RCC 7860 (cell line): ENCODE measurements at places on chromosomes 2 and 18.

DNA sequence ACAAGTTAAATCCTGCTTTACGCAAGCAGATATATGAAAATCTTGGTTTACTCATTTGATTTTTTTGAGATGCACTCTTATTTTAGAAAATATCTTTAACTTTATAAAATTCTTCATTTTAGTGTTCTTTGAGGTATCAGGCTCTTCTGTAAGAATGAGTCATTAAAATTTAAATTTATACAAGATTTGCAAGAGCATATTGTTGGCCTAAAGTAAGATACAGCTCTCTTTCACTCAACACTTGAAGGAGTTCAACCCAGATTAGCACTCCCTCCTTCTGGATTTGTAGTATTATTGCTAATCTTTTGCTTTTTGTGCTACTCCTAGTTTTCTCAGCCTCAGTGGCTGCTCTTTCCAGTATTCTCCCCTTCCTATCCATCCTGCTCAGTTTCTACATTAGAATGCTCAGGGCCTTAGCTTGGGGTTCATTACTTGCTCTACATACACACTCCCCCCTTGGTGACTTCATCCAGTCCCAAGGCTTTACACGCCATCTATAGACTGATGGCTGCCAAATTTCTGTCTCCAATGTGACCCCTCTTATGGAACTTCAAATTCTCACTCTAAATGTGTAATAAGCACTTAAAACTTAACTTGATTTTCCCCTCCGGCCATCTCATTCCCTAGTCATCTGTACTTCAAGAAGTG lies 425.3 kb upstream of the FANCL start:
- DNase-seq: no peak

- DNase-seq: no peak
These were observed 77.9 kb upstream of the FAM124B start for GRCh38 chr2:224479826-224480225.

DNA sequence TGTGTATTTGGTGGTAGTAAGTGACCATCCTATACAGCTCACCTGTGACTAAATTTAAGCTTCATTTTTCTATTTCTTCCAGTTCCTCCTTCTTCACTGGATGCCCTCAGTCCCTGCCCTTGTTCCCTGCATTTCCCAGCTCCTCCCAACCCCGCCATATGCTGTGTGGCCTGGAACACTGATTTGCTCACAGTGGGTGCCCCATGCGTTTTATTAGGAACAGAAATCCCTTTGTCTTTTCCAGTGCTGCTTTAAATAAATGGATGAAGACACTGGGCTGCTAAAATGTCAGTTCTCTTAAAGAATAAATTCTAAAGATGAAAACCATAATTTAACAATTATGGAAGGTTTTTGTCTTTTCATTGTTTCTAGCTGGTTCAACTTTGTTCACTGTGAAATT lies 477.3 kb downstream of the DCDC2C start:
- no peak for DNase-seq

DNA sequence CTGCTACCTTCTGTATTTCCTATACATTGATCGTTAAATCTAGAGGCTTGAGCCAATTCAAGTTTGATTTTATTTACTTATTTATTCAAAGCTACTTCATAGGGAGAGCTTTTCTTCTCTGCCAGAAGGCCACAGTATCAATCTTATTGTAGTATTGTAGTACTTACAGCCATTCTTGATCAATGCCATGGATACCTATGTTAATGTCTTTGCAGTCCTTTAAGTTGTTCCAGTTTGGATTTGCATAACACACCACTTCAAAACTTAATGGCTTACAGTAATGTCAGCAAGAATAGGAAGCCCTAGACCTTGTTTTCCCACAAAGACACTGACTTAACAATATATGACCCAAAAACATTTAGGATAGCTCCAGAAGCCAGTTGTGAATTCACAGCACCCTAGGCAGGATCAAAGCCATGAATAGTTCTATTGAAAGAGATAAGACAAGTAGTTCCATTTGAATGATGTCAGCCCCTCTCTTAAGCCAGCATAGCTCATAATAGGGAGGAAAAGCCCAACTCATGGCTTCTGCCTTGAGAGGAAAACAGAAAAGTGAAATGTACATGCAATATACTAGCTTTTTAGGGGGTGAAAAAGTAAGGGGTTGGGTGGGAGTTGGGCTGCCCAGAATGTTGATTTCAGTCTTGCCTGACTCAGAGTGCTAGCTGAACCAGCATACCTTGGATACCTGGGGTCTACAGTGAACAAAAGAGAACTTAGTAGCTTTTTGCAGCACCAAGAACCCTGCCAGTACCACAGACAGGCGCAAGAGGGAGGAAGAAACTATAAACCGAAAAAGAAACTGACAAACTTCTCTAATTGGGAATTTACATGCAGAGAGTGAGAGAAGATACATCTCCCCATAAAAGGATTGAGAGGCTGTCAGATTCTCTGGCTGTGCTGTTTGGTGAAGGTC lies 101.4 kb downstream of the CAMKMT start:
- DNase-seq: no peak

DNA sequence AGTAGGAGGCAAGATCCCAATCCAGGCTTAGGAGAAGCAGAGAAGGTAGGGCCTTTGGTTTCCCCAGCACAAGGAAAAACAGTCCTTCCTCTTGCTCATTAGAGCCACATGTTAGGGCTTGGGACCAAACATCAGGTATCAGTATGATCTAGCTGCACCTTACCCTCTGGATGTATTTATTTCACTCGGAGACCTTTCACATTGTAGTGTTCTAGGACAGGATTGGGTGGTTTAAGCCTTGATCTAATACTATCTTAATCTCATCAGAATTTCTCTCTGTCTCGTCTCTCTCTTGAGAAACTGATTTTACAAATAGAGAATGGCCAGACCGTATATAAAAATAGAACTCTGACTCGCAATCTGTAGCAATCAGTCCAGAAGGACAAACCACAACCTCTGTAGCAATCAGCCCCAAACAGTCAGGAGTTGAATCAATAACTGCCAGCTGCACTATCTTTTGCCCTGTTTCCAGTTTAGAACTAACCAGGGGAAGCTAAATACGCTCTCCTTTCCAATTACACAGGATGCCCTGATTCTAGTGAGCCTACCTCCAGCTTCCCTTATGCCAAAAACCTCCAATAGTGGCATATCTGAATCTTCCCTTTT lies 207.1 kb downstream of the TDRD15 start:
- DNase-seq: no peak

DNA sequence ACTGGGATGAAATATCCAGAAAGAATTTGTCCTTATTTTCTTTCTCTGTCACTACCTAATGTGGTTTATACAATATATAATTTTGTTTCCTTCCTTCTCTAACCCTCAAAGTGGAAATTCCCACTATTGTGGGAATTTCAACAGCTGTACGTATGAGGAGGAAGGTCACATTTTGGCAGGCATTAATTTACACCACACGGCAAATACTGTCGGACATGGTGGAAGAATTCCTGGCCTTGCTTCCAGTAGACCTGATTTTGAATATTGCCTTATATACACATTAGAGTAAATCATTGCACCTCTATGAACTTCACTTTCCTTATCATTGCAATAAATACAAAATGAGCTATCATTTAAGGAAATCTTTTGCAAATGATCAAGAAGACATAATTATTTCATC lies 358.1 kb upstream of the ETAA1 start:
- DNase-seq: no peak

DNA sequence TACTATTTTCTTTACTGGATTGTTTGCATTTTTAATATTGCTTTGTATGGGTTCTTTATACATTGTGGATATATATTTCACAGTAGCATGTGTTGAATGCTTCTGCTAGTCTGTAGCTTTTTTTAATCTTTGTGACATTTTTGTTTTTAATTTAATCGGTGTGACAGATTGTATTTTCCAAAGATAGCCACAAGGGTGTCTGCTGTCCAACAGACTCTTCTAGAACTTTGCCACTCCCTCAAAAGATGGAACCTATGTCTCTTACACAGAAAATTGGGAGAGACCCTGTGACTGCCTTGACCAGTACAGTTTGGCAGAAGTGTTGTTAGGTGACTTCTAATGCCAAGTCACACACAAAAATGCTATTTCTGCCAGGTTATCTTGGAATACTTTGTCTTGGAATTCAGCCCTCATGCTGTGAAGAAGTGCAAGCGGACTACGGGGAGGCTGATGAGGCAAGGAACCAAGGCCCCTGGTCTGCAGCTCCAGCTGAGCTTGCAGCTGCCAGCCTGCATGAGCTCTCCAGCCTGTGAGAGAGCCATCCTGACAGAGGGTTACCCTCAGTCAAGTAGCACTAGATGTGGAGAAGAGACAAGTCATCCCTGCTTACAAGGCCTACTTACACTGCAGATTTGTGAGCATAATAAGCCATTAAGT lies 110.8 kb downstream of the TDRD15 start:
- DNase-seq: no peak

DNA sequence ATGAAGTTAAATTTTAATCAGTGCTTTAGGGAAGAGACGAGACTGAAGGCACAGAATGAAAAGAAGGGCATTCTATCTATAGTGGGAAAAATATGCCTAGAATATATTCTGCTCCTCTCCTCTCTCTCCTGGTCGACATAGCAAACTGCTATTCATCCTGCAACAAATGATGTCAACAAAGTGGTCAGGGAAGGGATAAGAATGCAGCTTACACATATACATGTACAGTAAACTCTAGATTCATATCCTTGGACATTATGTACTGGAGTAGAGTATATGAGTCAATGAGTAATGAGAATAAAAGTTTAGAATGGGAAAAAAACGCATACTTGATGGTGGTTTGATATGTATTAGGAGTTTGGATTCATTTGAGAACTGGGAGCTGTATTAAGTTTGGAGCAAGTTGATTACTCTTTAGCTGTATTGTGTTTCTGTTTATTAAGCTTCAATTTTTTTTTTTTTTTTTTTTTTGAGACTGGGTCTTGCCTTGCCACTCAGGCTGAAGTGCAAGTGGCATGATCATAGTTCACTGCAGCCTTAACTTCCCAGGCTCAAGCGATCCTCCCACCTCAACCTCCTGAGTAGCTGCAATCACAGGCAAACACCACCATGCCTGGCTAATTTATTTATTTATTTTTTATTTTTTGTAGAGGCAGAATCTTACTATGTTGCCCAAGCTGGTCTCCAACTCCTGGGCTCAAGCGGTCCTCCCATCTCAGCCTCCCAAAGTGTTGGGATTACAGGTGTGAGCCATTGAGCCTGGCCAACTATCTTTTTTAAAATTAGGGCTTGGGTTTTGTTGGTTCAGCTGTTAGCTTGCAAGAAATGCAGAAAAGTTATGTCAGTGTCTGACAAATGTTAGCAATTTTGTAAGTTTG lies 53.8 kb downstream of the STAT1 start:
- DNase-seq: no peak
